NCI-H510A (cell line): ENCODE measurements at places on chromosomes 12 and 14.

DNA sequence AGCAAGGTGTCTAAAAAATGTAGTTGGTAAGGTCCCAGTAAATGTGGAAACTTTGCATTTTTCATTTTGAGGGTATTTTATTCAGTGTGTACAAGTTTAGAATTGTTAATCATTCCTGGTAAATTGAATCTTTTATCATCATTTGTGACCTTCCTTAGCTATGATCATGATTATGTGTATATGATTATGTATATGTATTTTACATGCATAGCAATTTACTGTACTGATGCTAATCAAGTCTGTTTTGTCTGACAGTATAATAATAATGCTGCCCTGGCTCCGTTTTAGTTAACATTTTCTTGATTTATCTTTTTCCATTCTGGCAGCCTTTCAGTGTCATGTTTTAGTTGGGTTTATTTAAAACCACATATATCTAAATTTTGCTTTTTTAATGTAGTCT lies 9.4 kb downstream of the WASHC4 start:
- DNase-seq, result no peak

- DNase-seq, result no peak
Observed at GRCh38 chr12:71045781-71046180, 112.0 kb downstream of the TSPAN8 start.

GRCh38 chr12:132603240-132604150 lies 6.9 kb downstream of the LRCOL1 start:
- DNase-seq, result no peak

- no peak for DNase-seq
Observed at GRCh38 chr14:101219896-101220703, 316.6 kb upstream of the RTL1 start.

- DNase-seq, result no peak
Observed at GRCh38 chr12:97555547-97556187, 93.1 kb downstream of the RMST start.

- DNase-seq, result no peak
Observed at GRCh38 chr14:59022144-59022543, 166.3 kb upstream of the DAAM1 start.

- peak; percentile 50 for DNase-seq
Observed at GRCh38 chr12:88448337-88448915, 131.8 kb downstream of the KITLG start.

DNA sequence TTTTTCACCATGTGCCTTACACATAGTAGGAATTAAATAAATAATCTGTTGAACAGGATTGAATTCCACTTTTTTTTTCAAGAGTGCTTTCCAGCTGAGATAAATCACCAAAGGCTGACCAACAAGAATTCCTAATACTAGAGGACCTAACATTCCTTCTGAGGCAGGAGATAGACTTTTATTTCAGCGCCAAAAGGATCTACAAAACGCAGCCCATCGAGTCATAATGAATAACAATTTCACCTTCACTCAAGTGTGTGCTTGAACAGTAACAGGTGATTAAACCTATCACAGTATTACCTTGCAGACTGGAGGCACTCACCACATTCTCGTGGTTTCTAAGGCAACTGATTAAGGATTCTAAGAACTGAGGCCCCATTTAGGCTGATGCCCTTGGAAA lies 224.3 kb upstream of the ATP2B1 start:
- DNase-seq, result peak; percentile 7

GRCh38 chr12:90023207-90023900 lies 314.7 kb upstream of the ATP2B1 start:
- no peak for DNase-seq

- DNase-seq, result no peak
Observed at GRCh38 chr12:31599053-31599452, 8.1 kb upstream of the DENND5B start.
